ENCODE measurements at places on chromosomes 6 and 20.

DNA sequence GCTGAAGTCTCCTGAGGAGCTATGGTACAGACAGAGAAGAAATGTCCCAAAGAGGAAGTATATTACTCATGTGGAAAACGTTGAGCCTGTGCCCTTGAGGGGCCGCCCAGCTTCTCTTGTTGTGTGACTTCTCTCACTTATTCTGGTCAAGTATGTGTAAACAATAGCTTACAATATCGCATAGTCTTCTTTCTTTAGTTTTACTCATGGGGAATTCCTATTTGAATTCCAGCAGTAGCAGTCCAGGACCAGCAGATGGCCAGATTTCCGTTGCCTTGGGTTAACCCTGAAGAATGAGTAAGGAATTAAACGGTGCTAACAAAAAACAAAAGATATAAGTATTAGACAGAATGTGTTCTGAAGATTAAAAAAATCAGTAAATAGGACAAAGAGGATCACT is 522.0 kb upstream of the GJE1 start:
- no peak for DNase-seq

GRCh38 chr6:4402477-4402976 is 267.2 kb upstream of the ECI2 start:
- no peak for DNase-seq

- DNase-seq = no peak
These were observed 760 bp upstream of the IBTK start for GRCh38 chr6:82248273-82248735.

DNA sequence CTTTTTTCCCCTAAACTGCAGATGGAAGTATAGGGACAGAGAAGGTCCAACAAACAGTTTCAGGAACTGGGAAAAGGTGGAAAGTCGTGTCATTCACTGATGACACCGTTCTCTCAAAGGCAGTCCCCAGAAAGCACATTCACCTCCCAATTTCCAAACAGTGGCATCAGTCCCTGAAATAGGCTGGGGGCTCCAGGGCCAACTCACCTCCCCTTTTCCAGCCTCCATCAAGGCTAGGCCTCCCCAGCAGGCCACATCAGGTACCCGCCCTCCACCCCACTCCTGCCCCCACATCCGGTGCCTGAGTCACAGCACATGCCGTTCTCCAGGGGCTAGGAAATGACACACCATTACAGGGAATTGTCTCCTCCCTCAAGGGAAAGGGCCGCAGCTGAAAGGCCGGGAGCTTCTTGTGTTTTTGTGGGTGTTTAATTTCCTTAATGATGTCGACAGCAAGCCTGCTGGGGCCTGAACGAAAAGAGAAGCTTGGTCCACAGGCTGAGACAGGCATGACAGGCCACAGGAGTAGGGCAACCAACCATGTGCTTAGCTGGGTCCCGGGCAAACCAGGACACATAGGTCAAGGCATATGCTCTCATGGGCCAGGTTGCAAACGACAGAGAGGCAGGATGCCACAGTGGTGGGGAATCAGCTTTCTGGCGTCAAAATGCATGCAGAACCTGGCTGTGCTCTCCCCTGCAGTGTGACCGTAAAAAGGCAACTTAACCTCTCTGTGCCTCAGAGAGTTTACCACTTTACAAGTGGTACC is 39.2 kb downstream of the ZMYND8 start:
- peak; percentile 52 for DNase-seq

- DNase-seq = no peak
These were observed 304.5 kb downstream of the PHF3 start for GRCh38 chr6:63940056-63940455.

DNA sequence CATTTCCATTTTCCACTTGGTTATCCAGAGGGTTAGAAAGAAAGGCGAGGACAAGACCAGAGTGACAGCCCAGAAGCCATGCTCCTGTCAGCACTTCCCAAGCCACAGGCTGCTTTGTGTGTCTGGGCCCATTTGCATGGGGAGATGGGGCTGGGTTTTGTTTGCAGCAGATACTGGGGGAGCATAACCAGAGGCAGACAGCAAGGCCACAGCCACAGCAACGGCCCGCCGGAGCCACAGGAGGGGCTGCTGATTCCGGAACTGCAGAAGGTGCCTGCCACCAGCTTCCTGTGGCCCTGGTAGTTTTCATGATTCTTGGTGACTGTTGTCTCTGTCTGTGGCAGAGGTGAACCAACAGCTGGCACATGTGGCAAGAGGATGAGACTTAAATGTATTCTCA is 106.6 kb downstream of the DLL1 start:
- DNase-seq = no peak
